Natural killer cell treated with Interleukin-12 subunit alpha and Interleukin-12 subunit beta and Interleukin-15 and Interleukin-18, amount 100 ng/mL, for 72 hours (primary cell): ENCODE measurements at places on chromosomes 3 and 15. TPM values are rescaled to one million over a fixed set of nuclear protein-coding genes. Genes with fewer than 3 reads are reported as not detected.

The EXD1 gene
- total RNA-seq: not detected

- no peak for DNase-seq
Measured at GRCh38 chr15:50886611-50887345, 21.7 kb upstream of the AP4E1 start.

- DNase-seq: no peak
Measured at GRCh38 chr3:196920733-196921132, 21.6 kb downstream of the NCBP2 start.

- DNase-seq: no peak
Measured at GRCh38 chr3:71356265-71356664, 227.3 kb downstream of the FOXP1 start.

- no peak for DNase-seq
Measured at GRCh38 chr15:69393831-69394491, 20.2 kb upstream of the KIF23 start.
